A172 (cell line): ENCODE measurements at places on chromosomes 1 and 21. TPM values are rescaled to one million over a fixed set of nuclear protein-coding genes. Genes with fewer than 3 reads are reported as not detected.

The FLG gene
- not detected in 2 replicates for total RNA-seq

The KIF17 gene
- 2.1 and 3.6 TPM in 2 replicates for total RNA-seq

The MYCL gene
- total RNA-seq = 0.43 and 1.5 TPM in 2 replicates

The CYP4X1 gene
- 0.29 and 0.98 TPM in 2 replicates for total RNA-seq

The SPRR2F gene
- not detected in 2 replicates for total RNA-seq

The CDK18 gene
- 31.5 and 34.9 TPM in 2 replicates for total RNA-seq
